Spinal cord (tissue), 10 donors: ENCODE measurements at places on chromosomes 5 and 9.

DNA sequence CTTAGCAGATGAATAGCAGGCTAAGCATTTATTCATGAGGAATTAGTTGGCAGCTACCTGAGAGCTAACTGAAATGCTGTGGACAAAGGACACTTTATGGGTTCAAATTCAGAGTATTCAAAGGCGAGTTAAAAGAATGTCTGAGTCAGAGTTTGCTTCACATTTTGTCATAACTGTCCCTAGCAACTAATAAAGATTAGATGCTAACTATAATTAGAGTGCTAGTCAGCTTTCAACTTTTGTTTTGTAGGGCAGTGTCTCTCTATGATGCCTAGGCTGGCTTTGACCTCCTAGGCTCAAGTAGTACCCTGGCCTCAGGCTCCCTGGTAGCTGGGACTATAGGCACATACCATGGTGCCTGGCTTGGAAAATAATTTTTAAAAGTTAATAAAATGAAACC, 4.6 kb downstream of the SMC5 start:
- no peak for DNase-seq

DNA sequence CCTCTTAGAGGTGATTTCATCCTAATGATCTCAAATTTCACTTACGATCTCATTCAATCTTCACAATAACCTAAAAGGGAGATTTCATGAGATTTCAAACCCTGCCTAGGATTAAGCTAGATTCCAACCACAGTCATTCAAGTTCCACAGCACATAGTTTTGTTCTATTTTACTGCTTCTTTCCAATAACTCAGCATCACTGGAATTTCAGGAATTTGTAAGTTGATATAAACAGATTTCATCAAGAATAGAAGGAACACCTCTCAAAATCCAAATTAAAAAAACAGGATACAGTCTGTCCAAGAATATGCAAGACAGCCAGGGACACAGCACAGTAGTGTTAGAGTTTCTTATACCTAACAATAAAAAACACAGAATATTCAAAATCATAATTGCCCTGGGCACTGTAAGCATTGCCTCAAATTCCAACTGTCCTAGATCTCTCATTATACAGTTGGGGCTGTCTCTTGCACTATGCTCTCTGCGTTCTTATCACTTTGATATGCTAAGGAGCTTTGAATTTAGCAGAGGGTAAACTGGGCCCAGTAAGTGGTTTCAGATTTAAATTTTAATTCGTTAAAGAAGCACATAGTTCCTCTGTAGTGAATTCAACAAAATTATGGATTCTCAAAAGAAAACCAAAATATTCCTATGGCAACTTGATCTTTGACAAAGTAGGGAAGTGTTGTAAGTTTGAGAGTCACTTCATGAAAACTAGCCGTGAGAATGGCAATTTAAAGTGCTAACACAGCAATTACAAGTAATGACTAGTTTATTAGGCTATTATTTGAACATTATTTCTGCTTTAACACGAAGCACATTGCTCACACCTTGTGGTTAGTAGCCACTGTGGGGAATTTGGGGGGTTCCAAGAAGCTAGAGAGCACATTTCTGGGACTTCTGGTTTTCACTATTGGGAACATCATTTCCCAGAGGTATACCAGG, 478.6 kb upstream of the C9orf72 start:
- DNase-seq: no peak

DNA sequence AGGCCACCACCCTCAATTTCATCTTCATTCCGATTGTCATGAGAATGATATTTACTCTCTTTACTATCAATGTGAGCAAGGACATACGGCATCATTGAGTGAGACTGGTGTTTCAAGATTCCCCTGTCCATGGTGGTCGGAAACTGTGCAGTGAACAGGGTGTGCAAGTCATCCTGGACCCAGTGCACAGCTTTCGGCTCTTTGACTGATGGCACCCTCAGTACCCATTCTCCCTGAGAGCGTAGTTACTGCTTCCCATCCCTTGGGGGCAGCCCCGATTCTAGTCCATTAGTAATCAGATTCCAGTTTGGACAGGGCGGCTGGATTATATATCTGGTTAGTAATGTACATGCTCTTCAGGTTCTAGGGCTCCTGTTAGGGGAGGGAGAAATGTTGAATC, 61.7 kb upstream of the SUB1 start:
- no peak for DNase-seq

GRCh38 chr5:6436715-6437331, 11.8 kb upstream of the UBE2QL1 start:
- no peak for DNase-seq

DNA sequence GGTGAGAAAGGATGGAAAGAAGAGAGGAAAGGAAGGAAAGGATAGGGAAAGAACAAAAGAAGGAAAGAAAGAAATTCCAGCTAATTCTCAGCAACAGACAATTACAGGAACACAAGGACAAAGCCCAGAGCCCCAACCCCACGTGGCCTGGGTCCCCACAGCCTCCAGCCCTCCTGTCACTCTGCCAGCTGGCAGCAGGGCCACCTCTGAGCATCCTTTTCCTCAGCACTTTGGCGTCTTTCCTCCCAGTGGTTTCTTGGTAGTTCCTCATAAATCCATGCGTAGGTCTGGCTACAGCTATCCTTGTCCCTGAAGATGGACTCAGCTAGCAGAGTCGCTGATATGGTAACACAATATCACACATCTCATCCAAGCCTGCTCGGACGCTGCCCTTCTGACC, 28.3 kb downstream of the ADAMTS2 start:
- DNase-seq: no peak

GRCh38 chr5:132274050-132274792, 16.7 kb downstream of the PDLIM4 start:
- DNase-seq: no peak

DNA sequence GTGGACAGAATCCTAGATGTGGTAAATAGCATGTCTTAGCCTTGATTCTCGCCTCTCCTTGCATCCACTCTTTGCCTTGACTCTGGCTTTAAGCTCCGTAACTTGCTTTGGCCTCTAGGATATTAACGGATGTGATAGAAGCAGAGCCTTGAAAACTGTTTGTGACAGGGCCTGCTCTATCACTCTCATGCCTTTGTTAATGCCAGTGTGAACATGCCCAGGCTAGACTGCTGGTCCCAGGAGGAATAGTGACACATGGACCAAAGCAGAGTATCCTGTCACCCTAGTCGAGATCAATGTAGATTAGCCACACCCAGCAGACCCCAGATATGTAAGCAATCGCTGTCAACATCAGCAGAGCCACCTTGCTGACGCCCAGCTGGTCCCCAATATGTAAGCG, 109.9 kb upstream of the C9orf72 start:
- DNase-seq: no peak

DNA sequence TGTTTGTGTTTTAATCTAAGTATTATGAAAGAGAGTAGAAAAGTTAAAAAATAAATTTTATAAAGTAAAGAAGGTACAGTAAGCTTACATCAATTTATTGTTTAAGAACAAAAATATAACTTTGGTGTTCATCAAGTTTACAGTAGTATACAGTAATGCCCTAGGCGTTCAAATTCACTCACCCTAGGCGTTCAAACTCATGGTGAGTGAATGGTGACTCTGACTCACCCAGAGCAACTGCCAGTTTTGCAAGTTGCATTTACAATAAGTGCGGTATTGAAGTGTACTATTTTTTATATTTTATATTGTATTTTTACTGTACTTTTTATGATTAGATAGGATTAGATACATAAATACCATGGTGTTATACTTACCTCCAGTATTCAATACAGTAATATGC, 421.3 kb downstream of the CDH12 start:
- no peak for DNase-seq
